ENCODE measurements at places on chromosomes 4 and X. TPM values are rescaled to one million over a fixed set of nuclear protein-coding genes. Genes with fewer than 3 reads are reported as not detected.

The BCAP31 gene
- polyA plus RNA-seq, result 74.1 TPM

The NWD2 gene
- not detected for polyA plus RNA-seq

The IQCM gene
- not detected for polyA plus RNA-seq

The CDKL2 gene
- polyA plus RNA-seq, result 0.14 TPM

The TKTL2 gene
- polyA plus RNA-seq, result not detected

The CENPC gene
- polyA plus RNA-seq, result 14.6 TPM
